ENCODE measurements at places on chromosomes 2 and 18. TPM values are rescaled to one million over a fixed set of nuclear protein-coding genes. Genes with fewer than 3 reads are reported as not detected.

ARHGEF33 gene
- total RNA-seq: 0.32 TPM

DNA sequence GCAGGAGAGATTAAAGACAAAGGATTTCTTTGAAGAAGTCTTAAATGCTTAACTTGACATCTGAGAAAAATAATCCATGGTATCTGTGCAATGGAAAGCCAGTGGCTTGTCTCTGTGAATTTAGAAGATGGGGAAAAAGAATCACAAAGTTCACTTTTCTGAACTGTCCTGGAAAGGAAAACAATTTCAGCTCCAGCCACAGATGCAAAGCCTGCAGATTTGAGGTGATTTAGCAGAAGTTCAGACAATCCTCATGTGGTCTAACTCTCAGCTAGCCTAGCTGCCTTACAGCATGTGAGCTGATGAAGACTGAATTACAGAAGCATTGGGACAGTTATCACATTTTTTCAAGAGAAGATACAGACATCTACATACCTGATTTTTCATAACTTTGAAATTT, 126.7 kb upstream of the ITGB6 start:
- H3K27me3 ChIP-seq: no peaks in the 10 kb centered on the region
- no peak for DNase-seq
- H3K4me3 ChIP-seq: no peak overlapping the region
- H3K36me3 ChIP-seq: no peaks in the 10 kb centered on the region
- peaks cover 21% of the 10 kb centered on the region for H3K4me1 ChIP-seq
- H3K27ac ChIP-seq: no peak overlapping the region

DNA sequence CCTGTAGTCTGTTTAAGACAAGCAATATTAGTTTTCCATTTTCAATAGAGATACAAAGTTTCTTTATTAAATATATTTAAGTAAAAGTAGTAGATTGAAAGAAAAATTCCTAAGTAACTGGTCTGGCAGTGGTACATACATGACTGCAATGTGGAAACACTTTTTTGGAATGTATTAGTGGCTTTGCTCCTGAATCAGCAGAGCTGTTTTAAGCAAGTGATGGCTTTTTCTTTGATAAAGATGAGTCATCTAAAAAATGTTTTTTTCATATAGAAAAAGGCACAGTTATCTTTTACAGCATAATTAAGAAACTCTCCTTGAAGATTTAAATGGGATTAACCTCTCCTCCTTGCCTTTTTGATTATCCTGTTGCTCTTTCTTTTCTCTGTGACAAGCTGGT, 34.9 kb downstream of the KDM3A start:
- no peak for DNase-seq
- H3K36me3 ChIP-seq: peaks cover 40% of the 10 kb centered on the region
- H3K27me3 ChIP-seq: no peaks in the 10 kb centered on the region
- no peak overlapping the region for H3K4me3 ChIP-seq
- no peaks in the 10 kb centered on the region for H3K4me1 ChIP-seq

DNA sequence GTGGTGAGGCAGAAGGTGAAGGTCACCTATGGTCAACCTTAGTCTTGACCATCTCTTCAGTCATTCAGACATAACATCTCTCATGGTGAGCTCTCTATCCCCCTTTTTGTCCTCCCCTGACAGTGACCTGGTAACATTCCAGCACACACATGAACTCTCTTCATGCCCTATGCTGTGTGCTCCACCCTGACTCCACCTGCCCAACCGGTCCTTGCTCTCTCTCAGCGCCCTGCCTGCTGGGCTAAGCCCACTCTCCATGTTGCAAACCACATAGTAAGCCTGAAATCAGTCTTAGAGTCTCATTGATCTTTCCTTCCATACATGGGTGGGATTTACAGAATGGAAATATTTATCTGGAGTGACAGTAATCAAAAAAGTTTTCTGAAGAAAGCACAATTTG, 52.8 kb downstream of the MARCO start:
- DNase-seq: no peak
- H3K4me1 ChIP-seq: no peaks in the 10 kb centered on the region
- H3K27me3 ChIP-seq: no peaks in the 10 kb centered on the region
- no peak overlapping the region for H3K27ac ChIP-seq

GRCh38 chr2:3741867-3742602, 38.7 kb downstream of the DCDC2C start:
- H3K4me1 ChIP-seq: no peaks in the 10 kb centered on the region
- H3K27ac ChIP-seq: no peak overlapping the region
- H3K36me3 ChIP-seq: no peaks in the 10 kb centered on the region
- no peaks in the 10 kb centered on the region for H3K27me3 ChIP-seq
